Activated CD4-positive, alpha-beta T cell treated with anti-CD3 and anti-CD28 coated beads, Interleukin-2, amount 10 ng/mL, durations not matched to agents 7 days and 5 days (primary cell): ENCODE measurements at places on chromosomes 5 and 9.

- DNase-seq: no peak
These were observed 1.8 kb downstream of the LURAP1L start for GRCh38 chr9:12776513-12777055.

DNA sequence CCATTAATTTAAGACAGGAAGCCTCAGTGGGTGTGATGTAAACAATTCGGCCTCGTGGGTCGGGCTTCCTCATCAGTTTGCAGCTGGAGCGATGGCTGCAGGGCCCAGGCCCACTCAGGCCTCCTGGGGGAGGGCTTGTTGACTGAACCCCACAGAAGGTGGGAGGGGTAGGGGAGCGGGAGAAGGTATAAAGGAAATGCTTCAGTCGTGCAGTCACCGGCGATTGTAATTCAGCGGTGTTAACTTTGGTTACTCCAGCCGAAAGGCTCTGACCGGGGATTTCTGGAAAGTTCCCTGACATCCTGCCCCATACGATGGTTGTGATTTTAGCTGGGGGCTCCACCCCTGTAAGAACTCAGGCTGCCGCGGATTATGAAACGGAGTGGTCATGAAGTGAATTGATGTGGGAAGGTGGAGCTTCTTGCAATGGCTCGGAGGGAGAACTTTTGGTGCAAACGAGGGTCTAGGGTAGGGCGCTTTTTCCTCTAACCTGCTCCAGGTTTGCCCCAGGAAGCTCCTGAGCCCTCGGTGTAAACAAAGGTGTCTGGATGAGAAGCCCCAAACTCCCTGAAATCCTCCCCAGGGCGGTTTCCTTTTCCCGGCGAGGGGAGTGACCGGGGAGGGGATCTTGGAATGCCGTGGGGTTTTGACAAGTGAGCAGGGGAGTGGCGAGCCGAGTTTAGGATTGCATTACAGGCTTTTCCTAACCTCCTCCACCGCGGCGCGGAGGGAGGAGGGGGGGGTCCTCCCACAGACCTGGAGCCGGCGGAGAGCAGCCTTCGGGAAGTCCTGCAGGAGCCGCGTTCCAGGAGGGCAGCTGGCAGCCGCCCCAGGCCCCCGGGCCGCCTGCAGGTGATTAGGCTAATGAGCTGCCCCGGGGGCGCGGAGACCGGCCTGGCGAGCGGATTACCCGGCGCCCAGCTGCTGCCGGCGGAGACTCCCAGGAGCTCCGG, 215.5 kb downstream of the PDZD2 start:
- peak; percentile 9 for DNase-seq

DNA sequence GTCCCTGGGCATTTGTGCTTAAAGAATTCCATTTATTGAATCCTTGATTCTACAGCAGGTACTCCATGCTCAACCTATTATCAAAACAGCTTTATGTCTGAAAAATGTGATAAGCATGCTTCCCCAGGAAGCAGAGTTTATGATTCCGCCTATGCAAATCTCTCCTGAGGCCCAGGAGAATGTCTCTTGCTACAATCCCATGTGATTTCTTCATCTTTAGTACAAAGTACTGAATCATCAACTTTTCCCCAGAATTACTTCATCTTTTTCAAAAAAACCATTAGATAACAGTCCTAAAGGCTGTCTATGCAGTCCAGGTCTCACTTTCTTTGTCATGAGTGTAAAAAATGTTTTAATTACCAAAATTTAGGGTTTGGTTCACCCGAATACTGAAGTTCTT, 130.2 kb upstream of the ADAMTSL1 start:
- no peak for DNase-seq

- no peak for DNase-seq
These were observed 44.4 kb upstream of the SMAD5 start for GRCh38 chr5:136087961-136088871.

DNA sequence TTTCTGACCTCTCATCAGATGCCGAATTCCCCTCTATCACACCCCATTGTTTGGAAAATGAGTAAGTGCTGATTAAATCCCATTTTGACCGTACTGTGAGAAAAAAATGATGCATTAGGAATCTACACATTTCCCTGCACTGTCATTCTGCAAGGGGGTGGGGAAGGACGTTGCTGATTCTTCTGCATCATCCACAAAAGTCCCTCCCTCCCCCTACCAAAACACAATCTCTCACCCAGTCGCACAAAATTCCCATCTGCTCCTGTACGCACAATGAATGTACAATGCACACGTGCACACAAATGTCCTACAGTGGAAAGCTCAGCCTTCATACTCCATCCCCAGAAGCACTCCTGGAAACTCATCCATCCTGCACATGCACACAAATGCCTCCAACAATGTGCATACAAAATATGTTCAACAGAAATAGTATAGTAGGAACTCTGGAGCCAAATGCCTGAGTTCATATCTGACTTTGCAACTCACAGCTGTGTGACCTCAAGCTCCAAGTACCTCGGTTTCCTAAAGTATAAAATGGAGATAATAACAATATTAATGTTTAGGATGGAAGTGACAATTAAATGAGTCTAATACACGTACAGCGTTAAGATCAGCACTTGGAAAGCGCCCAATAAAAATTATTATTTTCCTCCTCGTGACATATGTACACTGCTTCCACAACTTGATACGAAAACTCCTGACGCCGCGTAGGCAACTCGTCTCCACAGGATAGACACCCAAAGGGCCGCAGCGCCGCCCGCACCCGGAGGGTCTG, 809 bp downstream of the TNIP1 start:
- DNase-seq: no peak

DNA sequence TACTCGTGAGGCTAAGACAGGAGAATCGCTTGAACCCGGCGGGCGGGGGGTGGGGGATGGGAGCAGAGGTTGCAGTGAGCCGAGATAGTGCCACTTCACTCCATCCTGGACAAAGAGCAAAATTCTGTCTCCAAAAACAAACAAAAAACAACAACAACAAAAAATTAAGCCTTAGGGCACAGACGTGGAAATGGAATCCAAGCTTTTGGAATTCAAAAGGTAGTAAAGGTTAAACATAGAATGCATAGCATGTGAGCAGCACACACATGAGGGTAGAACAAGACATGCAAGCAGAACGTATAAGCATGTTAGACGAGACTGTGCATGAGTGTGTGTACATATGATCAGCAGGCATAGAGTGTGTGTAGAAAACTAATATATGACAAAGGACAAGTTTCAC, 68.0 kb downstream of the PTBP3 start:
- DNase-seq: no peak

DNA sequence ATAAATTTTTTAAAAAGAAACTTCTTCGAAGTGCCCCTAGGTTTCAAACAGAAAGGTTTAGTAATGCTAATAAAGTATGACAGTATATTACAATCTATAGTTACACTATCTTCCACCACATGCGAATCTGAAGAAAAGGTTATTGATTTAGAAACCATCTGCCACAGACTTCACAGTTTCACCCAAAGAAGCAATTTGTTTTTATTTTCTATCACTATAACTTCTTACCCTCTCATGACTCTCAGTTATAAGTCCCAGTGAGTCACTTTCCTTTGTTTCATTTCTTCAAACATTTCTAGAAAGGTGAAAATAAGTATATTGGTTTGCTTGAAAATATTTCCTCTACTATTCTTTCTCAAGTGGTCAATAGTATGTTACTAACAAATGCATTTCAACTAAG, 93.6 kb downstream of the MCTP1 start:
- no peak for DNase-seq

- no peak for DNase-seq
These were observed 312.1 kb upstream of the TUSC1 start for GRCh38 chr9:25990376-25990775.

GRCh38 chr5:164002628-164003027, 497.2 kb downstream of the MAT2B start:
- DNase-seq: no peak

- no peak for DNase-seq
These were observed 14.7 kb downstream of the PIK3R1 start for GRCh38 chr5:68230285-68230684.

DNA sequence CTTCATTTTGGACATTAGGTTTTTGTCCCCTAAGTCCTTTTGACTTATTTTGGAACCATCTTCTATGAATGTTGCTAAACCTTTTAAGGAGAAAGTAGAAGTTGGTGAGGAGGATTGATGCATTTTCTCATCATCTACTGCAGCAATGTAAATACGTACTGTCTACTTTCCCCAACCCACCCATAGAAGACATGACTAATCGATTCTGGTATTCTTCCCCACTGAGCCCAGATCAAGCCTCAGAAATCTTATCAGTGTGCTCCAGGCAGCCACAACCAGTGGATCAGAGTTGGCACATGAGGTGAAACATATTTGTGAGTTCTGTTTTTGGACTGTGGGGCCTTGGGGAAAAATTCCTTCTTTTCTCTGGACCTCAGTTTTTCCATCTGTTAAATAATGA, 57.7 kb downstream of the FGF18 start:
- DNase-seq: no peak

DNA sequence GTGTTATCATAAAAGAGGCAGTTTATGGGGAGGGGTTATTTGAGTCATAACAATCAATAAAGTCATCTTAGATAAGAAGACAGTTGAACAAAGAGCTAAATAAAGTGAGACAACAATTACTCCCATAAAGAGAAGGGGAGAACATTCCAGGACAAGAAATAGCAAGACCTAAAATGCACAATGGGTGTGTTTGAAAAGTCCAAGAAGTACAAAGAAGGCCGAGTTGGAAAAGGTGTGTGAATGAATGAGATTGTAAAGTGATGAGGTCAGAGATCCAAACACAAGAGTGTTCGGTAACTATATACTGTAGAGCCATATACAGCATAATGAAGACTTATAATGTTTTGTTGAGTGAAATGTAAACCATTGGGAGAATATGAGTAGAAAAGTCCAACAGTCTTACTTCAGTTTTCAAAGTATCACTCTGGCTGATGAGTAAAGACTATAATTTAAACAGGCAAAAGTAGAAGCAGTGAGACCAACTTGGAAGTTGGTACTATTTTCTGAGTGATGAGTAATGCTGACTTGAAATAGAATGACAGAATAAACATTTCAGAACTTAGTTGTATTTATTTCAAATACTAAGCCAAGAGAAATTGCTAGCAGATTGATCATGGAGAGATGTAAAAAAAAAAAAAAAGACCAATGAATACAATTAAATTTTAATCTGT, 868.7 kb upstream of the CDH9 start:
- no peak for DNase-seq

DNA sequence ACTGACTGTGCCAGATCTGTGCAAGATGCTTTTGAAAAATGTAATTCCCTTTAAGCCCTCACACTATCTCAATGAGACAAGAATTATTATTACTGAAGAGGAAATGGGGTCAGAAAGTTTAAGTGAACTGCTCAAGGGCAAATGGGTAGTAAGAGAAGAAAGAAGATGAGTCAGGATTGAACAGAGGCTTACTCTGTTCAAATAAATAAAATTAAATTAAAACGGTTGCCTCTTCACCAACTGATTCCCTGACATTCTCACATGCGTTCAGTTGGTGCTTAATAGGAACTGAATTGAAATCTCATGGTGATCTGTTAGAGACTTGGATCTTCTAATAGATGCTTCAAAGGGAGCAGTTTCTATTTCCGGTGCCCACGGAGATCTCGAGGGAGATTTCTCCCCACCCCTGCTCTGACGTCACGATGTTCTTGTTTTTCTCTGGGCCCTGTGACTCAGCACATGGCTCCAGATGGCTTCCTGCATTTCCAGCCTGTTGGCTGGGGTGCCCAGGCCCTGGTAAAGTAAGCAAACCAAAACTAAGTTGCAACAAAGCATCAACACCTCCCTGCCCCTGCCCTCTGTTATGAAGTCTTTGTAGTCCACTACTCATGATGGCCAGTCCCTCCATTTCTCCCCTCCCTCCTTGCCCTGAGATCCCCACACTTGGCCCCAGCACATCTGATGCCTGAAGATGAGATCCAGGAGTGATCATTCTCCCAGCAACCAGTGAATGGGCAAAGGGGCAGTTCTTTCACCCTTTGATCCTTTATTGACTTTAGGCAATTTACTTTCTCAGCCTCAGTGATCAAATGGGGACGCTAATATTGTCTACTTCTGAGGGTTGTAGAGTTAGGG, 106.1 kb upstream of the CPEB4 start:
- peak; percentile 54 for DNase-seq

DNA sequence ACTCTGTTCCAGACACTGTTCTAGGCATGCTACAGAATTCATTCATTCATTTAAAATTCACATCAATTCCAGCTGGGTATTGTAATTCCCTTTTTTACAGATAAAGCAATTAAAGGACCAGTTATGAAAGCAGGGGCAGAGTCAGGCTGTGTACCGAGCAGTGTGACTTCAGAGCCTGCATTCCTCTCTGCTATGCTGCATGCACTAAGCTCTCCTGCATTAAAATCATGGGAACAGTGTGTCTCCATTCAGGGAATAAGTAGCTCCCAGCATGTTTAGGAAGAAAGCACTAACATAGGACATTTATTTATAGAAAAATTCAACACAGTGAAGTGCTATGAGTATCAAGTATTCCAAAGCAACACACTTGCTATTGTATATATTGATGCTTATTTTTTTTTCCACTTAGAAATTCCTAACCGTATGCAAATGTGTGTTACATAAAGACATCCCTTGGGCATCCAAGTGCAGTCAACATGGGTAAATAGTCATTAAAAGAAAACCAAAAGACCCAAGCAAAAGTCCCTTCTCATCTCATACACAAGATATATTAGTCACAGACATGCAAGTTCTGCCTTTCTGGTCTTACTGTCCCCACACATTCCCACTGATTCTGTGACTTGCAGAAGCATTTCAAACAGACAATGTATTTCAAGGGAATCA, 173.7 kb downstream of the GABRB2 start:
- no peak for DNase-seq

DNA sequence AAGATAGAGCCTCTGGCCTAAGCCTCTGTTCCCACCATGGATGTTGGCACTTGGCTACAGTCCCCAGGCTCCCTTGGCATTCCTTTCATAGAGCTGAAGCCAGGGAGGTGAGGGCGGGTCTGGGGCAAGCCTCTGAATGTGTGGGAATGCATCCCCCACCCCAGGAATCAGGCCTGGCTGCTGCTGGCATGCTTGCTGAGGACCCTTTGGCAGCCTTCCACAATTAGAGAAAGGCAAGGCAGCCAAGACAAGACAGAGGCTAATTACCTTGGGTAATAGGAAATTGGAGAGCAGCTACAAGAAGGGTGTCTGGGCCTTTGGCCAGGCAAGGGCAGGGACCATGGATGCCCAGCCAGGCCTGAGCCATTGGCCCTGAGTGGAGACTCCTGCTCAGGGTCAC, 204.4 kb upstream of the TRIM32 start:
- DNase-seq: no peak
